ENCODE measurements at places on chromosomes 13 and 19. TPM values are rescaled to one million over a fixed set of nuclear protein-coding genes. Genes with fewer than 3 reads are reported as not detected.

GRCh38 chr13:63198071-63198470 lies 1782.4 kb upstream of the PCDH20 start:
- no peak for DNase-seq

- no peak for DNase-seq
These were observed 24.6 kb downstream of the ARHGAP35 start for GRCh38 chr19:46885411-46885810.

DNA sequence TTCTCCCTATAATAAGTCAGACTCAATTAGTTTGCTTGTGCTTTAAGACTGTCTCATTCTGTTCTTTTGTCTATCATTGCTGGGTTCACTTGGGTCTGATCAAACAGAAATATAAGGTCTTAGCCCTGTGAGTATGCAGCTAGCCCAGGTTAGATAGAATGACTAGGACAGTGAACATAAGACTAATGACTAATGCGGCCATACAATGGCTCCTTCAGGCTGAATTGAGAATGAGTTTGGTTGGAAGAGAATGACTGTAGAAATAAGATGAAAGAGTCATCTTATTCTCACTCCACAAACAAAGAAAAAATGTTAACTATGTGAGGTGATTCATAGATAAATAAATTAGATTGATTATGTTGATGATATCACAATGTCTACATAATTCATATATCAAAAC lies 50.1 kb upstream of the OBI1 start:
- DNase-seq, result no peak

- no peak for DNase-seq
These were observed 2.4 kb downstream of the TEX101 start for GRCh38 chr19:43416951-43417623.

DNA sequence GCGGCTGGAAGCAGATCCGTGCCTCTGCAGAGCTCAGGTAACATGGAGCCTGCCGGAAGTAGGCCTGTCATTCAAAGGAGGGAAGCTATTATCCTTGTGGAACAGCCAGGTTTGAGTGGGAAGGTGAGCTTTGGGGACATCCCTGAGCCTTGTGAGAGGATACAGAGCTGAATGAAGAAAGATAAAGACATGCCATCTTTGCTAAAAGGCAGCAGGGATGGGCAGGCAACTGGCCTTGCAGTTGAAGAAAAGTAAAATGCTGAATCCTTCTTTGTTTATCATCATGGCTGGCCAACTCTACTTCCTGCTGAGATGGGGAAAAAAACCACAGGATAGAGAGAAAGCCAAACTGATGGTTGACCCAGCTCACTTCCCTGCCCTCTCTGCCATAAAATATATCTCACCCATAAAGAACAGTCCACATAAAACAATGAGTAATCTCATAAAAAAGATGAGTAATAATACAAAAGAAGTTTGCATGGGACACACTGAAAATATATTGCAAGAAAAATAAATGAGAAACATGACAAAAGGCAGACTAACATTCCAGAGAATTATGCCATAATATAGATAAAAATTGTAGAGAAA lies 226.3 kb downstream of the DLEU7 start:
- no peak for DNase-seq

GRCh38 chr13:105207572-105208293 lies 1327.7 kb downstream of the EFNB2 start:
- DNase-seq, result no peak

- DNase-seq, result no peak
These were observed 131.0 kb downstream of the TEX29 start for GRCh38 chr13:111451402-111451801.

DNA sequence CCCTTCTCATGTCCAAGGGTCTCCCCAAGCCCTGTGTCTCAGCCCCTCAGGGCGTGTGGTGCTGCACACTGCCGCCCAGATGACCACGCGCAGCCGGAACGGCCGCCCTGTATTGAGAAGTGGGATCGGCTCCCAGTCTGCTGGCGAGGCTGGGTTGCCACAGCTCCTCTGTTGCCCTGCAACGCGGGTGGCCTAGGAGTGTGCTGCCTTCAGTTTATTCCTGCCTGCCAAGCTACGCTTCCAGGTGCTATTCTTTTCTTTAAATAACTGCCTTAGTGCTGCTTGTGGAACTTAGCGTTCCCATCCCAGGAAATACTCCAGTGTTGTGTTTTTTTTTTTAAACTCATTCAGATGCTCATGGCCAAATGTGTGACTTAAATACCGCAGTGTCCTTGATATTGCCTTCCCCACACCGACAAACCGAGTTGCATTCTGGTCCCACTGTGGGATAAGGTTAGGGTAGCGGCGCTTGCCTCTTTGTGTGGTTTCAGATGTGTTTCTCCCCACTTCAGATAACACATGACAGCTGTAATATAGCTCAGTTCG lies 16.6 kb downstream of the ACTN4 start:
- peak; percentile 81 for DNase-seq

The KL gene
- 2.7 TPM for total RNA-seq

The LGALS4 gene
- total RNA-seq, result 0.88 TPM

The TMIGD2 gene
- total RNA-seq, result not detected

The SLITRK1 gene
- total RNA-seq, result not detected

The RCBTB2 gene
- 14.9 TPM for total RNA-seq

Measured in breast epithelium (tissue), 4 donors.